WERI-Rb-1 (cell line): ENCODE measurements at places on chromosomes 4 and X.

GRCh38 chr4:33054161-33054560, 2334.0 kb downstream of the PCDH7 start:
- DNase-seq = no peak

GRCh38 chrX:124931241-124931640, 388.4 kb upstream of the TEX13C start:
- DNase-seq = no peak

DNA sequence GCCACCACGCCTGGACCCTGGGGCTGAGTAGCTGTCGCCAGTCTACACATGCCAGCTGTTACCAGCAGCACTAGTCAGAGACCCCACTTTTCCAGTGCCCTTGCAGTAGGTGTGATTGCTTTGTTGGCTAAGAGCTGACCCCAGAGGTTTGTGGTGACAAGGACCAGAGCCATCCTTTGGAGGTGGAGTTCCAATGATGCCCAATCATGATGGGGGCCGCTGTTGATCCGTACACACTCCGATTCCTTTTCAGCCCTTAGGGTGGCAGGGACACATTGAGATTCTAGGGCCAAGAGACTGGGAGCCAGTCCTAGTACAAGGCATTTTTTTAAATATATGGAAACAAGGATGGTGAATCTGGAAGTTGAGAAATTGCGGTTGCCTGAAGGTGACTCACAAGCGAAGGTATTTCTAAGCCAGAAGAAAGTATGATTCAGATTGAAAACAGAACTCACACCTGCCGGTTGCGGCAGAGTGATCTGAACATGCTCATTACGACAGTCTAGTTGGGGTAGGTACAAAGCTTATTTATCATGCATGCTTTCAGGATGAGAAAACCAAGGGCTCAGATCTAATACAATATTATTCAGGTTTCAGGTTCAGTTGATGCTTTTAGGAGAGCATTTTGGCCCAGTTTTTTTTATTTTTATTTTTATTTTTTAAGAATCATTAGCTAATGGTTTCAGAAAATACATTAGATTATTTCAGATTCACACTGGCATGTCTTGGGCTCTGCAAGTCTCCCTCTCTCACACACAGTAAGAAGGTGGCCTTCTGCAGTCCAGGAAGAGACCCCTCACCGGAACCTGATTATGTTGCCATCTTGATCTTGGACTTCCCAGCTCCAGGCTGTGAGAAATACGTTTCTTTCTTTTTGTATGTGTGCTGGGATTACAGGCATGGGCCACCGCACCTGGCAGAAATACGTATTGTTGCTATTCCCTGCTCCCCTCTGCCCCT, 43.4 kb downstream of the SHROOM2 start:
- DNase-seq = no peak

DNA sequence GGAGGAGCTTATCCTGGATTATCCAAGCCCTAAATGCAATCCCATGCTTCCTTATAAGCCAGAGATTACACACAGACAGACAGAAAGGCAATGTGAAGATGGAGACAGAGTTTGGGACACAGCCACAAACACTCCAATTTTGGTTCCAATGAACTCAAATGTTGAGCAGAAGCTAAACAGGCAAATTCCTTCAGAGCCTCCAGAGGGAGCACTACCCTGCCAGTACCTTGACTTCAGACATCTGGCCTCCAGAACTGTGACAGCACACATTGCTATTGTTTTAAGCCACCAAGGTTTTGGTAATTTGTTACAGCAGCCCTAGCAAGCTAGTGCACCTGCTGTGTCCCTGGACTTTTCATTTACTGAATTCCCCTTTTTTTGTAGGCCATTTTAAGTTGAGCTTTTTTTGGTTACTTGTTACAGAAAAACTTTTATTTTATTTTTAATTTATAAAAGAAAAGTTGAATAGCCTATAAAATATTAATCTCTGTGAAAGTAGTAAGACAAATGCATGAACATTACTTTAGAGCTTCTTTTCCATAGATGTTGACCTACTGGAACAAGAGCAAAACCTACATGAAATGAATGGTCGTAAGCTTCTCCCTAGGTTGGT, 33.4 kb upstream of the SRD5A3 start:
- DNase-seq = peak; percentile 16

DNA sequence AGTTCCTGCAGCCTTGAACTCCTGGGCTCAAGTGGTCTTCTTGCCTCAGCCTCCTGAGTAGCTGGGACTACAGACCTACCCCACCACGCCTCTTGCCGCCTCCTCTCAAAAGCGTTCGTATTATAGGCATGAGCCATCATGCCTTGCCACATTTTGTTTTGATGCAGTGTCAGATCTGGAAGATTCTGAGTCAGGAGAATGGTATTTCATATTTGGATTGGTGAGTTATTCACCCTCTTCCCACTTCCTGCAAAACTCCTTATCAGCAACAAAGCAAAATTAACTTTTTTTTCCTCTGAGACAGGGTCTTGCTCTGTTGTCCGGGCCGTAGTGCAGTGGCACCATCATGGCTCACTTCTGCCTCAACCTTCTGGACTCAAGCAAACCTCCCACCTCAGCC, 29.6 kb downstream of the REST start:
- no peak for DNase-seq

DNA sequence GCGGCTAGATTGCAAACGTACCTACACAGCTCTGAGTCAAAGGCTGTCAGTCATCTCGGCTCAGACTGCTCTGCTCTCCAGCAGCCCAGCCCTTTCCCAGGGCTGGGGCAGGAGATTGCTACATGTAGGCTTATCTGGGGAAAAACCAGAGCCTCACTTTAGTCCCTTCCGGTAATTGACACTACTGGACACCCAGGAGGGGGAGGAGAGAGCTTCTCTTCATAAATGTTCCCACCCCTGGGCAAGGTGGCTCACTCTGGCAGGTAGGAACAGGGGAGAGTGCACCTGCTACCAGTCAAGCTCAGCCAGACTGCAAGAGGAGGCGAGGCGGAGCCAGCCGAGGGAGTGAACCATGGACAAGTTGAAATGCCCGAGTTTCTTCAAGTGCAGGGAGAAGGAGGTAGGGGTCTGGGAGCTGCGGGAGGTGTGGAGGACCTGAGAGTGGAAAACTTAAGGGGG, at the start of gene SLC6A14:
Gene SLC6A14, plus strand, starts transcription at position 249 of the 459 bp plus-strand sequence. Its CDS starts 104 bp downstream, at position 353.
- DNase-seq = no peak

GRCh38 chr4:99586322-99586721, 11.7 kb downstream of the MTTP start:
- no peak for DNase-seq

DNA sequence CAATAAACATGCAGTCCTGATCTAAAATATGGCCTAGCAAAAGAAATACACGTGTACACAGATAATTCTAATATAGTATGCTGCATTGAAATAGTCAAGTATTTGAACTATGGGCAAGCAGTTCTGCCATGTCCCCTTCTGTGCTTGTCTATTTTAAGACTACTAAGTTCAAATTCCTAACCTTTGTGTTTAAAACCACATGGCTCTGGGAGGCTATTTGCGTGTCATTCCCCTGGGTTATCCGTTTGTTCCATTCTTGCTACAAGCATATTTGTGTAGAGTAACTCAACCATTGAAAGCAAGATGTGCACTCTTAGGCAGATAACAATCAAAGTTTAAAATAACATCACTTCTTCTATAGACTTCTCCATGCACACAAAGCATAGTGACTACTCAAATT, 25.4 kb upstream of the TBC1D1 start:
- no peak for DNase-seq

DNA sequence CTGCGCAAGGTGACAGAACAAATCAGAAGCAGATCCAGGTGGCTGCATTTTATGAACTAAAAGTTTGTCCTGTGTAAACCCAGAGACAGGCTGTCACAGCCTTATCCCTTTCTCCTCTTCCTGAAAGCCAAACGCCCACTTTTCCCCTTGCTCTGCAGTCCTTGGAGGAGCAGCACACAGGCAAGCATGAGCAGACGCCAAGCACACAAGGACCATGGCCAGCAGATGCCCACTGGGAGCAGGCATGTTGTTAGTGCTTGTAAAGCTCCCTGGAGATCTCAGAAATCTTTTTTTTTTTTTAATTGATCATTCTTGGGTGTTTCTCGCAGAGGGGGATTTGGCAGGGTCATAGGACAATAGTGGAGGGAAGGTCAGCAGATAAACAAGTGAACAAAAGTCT, 11.5 kb upstream of the HOPX start:
- peak; percentile 53 for DNase-seq

DNA sequence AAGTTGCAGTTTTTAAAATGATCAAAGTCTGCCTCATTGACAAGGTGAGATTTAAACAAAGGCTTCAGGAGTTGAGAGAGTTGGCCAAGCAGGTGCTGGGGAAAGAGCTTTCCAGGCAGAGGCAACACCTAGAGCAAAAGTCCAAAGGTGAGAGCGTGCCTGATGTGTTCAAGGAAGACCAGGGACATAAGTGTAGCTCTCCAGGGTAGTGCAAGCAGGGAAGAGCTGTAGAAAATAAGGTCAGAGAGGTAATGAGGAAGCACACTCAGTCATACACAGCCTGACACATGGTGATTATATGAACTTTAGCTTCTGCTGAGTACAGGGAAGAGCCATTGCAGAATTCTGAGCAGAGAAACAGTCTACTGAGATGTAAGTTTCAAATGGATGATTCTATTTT, 265.0 kb upstream of the NWD2 start:
- no peak for DNase-seq

GRCh38 chr4:143417679-143418403, 81.2 kb downstream of the GAB1 start:
- no peak for DNase-seq

GRCh38 chr4:11468901-11469300, 40.2 kb upstream of the HS3ST1 start:
- DNase-seq = no peak

DNA sequence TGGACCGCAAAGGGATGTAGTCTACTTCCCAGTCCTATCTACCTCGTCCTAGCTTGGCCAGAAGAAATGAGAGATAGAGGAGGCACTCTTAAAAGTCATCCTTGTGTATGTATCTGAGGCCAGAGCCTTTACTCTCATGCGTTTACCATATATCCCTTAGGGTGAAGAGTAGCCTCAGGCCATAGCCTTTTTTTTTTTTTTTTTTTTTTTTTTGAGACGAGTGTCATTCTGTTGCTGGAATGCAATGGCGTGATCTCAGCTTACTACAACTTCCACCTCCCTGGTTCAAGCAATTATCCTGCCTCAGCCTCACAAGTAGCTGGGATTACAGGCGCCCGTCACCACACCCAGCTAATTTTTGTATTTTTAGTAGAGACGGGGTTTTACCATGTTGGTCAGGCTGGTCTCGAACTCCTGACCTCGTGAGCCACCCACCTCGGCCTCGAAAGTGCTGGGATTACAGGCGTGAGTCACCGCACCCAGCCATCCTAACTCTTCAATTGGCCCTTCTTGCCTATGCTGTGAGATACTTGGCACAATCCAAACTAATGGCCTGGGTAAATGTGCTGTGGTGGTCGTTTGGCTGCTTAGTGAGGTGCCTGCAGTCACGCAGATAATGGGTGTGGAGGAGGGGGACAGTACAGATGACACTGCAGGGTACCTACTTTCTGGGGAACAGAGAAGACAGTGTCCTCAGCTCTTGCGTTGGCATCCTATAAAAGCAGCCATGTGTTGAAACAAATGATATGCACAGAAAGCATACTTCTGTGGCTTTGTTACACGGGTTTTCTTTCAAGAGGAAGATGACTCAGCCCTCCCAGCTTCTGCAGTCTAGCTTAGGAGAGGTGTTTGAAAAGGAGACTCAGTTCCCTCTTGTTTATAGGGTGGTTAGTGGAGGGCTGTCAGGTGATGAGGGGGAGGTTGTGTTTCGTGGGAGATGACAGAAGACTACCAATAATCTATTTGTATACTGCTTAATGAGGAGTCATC, 10.4 kb upstream of the DGAT2L6 start:
- DNase-seq = no peak

GRCh38 chrX:117568238-117568637, 548.4 kb downstream of the KLHL13 start:
- DNase-seq = no peak
